ENCODE measurements at places on chromosomes 3 and 15.

- DNase-seq = no peak
These were observed 7.2 kb downstream of the COX17 start for GRCh38 chr3:119669906-119670570.

GRCh38 chr15:25019434-25019833 is 64.6 kb downstream of the SNRPN start:
- no peak for DNase-seq

GRCh38 chr3:1183320-1184048 is 90.7 kb downstream of the CNTN6 start:
- no peak for DNase-seq

DNA sequence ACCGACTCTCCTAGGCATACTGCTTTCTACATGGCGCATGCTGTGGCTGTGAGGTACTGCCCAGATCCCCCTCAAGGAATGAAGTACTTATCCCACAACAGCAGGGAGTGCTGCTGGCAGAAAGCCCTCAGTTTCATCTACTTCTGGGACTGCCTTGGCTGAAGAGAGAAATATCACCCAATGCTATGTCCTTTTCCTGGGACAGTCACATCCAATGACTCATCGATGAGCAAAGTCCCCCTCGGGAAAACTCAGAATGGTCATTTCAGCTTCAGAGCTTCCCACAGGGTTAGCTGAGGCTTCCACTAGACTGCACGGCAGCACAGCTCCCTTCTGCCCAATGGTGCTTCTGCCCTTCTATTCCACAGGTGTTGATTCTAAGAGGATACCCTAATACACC is 3.6 kb upstream of the NMD3 start:
- DNase-seq = no peak

GRCh38 chr3:45773072-45773471 is 23.3 kb downstream of the SLC6A20 start:
- no peak for DNase-seq

DNA sequence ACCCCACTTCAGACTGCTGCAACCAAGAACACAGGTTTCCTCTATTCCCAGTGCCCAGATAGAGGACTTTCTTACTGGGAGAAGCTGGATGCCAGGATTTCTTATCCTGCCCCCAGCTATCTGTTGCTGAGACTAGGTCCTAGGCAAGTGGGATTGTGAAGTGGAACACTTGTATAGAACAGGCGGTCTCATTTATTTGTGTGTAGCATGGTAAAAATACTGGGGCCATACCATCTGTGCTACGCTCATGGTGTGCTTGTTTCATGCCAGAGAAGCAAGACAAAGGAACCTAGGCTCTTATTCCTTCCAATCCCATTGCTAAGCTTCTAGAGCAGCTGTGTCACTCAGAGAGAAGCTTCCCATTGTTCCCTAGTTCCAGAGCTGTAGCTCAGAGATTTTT is 191.5 kb upstream of the EPHA6 start:
- DNase-seq = no peak

- no peak for DNase-seq
These were observed 32.3 kb downstream of the TMOD3 start for GRCh38 chr15:51861557-51862359.

DNA sequence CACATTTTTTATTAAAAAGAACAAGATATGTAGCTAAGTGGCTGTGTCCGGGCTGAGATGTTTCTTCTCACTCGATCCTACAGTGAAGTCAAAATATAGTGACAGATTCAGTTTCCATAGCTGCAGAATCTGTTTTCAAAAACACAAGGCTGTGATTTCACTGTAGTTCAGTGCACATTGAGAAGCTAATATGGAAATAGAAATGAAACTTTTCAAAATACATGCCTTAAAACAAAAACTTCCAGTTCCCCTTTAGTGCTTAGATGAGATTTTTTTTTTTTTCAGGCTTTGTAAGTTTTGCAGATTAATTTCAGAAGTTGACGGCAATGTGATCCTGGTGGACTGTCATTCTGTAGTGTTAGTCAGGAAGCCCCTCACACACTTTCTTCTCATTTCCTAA is 23.8 kb upstream of the TRAK1 start:
- DNase-seq = no peak

DNA sequence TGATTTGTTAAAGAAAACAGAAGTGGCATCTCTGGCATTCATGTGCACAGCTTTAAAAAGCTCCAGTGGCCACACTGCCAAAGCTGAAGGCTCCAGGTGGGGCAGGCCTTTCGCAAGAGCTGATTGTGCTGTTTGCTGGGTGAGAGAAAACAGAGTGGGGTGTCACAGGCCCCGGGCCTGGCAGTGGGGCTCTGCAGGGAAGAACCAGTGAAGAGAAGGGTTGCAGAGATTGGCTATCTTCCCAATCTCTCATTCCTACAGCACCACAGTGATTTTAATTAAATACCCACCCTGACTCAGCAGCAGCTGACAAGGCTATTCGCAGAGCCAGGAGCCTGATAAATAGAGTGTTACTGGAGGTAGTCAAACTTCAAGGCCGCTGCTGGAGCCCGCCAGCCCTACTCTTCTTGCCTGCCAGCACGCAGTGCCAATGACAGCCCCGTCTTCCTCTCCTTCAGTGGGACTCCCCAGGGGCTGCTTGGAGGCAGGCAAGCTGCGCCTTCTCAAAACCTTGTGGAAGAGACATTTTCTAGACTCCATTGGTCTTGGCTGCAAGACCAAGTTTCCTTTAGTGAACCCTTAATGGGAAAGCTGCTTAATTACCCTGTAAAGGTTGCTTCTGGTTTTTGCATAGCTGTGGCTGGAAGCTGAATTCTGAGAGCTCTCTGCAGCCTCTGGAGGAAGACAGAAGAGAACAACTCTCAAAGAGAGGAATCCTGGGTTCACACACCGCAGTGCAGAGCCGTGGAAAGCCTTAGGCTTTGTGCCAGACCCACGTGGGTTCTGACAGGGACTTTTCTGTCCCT is 225.8 kb upstream of the SLCO3A1 start:
- DNase-seq = no peak

GRCh38 chr3:183737116-183737515 is 39.5 kb downstream of the YEATS2 start:
- DNase-seq = no peak

DNA sequence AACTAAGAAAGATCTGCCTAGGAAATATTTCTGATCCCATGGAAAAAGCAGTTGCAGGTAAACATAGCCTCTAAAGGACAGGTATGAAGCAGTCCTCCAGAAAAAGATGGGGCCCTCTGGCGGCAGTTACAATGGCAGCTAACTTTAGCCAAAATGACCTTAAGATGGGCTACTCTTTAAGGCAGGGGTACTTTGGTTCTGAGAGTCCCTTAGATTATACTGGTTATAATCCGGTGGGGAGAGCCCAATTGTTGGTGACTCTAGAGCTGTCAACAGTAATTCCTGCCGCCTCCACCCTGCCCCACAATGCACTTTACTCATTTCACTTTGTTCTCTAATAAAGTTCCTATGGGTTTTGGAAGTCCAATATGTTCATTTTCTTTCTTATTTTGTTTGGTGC is 412.8 kb upstream of the WNT5A start:
- DNase-seq = no peak

DNA sequence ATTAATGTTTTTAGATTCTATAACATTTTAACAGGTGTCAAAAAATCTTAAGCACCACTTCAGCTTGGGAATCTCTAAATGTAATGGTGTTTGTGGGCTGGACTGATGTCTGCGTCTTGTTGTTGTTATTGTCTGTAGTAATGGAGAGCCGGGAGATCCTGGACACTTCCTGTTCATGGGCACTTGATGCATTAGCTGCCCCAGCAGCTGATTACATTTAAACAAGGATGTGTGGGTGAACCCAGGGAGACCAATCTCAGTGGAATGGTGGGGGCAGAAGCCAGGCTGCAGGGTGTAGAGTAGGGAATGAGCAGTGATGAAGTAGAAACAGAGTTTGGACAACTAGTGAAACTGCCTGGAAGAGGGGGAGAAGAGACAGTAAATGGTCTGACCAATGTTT is 7.8 kb downstream of the CCR5AS start:
- no peak for DNase-seq

DNA sequence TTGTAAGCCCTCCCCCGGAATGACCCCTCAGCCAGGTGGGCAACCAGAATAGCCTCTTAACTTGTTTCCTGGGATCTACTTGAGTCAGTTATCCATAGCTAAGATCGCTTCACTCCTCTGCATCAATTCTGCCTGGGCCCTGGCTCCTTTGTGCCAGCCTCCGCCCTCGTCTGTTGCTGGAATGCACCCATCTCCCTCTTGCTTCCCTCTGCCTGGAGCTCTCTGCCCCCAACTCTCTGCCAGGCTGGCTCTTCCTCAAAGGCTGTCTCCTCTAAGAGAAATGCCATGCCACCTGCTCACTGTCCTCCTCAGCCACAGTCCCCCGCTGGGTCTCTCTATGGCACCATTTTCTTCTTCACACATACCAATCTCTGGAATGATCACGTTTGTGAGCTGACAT is 240.8 kb downstream of the ADAMTS17 start:
- DNase-seq = no peak

DNA sequence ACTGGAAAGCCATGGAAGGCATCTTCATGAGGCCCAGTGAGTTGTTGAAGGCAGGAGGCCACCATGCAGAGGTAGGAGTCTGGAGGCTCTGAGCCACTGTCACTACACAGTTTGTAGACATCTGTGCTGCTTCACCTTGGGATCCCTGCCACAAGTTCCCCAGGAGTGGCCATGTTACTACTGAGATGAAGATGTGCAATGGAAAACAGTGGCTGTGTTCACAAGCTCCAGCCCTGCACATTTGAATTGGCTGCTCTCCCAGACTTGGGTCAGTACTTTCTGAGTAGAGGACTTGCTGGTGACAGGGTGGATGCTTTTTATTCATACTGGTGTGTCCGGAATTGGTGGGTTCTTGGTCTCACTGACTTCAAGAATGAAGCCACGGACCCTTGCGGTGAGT is 86.9 kb upstream of the C15orf39 start:
- no peak for DNase-seq

DNA sequence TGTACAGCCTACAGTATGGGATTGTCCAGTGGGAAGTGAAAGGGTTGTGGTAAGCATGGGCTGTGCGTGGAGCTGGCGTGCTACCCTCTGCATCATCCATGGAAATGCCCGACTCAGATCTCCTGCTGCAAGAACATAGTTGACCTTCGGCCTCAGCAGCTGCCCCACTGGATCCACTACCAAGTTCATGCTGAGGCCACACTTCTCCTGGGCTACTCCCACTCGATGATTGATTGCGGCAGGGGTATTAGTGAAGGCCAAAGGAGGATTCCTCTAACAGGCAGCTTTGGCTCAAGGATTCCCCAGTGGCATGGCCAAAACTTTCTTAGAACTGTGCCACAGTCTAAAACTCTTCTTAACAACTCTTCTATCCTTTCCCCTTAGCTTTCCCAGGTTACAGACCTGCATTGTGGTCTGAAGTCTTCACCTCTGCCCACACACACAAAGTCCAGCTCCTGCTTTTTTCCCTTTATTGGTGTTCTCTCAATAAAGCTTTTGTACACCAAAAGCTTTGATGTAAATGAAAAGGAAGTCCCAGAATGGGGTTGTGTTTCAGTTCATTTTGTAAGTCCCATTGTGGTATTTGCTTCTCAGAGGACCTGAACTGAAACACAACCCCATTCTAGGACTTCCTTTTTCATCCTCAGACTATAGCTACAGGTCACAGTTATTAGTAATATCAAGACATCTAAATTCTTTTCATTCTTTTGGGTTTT is 4.9 kb upstream of the TBC1D5 start:
- no peak for DNase-seq

- DNase-seq = no peak
These were observed 60.8 kb downstream of the RGMA start for GRCh38 chr15:93028111-93028631.

GRCh38 chr15:41824062-41824745 is 3.7 kb upstream of the JMJD7 start:
- DNase-seq = no peak

- DNase-seq = no peak
These were observed 14.1 kb downstream of the KCNMB3 start for GRCh38 chr3:179236669-179237301.

- DNase-seq = peak; percentile 72
These were observed 1.5 kb downstream of the CYP1A1 start for GRCh38 chr15:74723754-74724334.

DNA sequence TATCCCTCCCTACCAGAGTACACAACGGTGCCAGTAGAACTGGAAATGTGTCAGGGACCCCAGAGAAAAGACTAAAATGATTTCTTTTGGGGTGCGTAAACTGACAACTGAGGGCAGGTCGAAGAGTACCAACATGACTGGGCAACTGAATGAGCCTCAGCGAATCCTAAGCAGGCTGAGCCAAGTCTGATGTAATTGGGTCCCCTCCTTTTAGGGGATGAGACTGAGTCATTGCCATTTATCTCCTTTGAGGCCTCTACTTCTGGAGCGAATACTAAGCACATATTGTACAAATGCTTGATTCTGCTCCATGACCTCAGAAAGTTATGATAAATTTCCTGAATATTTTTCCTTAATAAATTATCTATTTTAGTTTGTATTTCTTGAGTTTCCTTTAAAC is 17.3 kb upstream of the GPR156 start:
- no peak for DNase-seq

GRCh38 chr3:16477056-16477455 is 36.4 kb downstream of the RFTN1 start:
- DNase-seq = no peak

- no peak for DNase-seq
These were observed 95.8 kb downstream of the CHSY1 start for GRCh38 chr15:101156061-101156460.

DNA sequence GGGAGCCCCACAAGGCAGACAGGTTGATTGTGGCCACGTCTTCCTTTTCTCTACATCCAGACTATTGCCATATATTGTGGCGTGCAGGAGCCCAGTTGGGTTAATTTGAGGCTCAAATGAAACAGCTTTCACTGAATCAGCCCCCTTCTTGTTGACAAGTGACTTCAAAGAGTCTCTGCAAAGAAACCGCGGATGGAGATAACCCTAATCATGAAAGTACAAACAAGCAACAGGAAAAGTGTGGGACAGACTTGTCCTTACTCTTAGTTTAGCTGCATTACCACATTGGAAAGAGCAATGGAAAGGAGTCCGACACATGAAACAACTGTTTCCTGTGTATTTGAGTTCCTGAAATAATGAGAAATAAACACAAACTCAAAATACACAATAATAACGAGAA is 3.3 kb downstream of the TMEM40 start:
- no peak for DNase-seq

GRCh38 chr3:86416334-86416733 is 574.6 kb downstream of the VGLL3 start:
- no peak for DNase-seq

DNA sequence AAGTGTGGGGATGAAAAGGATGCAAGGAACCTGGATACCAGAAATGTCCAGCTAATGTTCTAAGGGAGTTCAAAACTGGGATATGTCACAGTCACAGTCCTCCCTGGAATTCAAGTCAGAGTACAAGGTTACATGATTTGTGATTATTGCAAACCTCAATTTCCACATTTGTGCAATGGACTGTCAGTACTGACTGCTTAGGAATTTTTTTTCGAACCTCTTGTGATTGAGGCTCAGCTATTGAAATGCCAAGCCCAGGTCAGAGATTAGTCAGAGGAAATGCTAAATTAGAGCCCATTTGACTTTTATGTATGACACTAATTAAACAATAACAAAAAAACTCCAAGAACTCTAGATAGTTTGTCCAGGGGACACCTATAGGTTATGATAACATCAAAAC is 210.2 kb downstream of the THSD4 start:
- DNase-seq = no peak
